Liver (tissue), 10 donors: ENCODE measurements at places on chromosomes 2 and 18.

GRCh38 chr2:97844311-97844859 lies 131.0 kb downstream of the ZAP70 start:
- DNase-seq, result no peak

DNA sequence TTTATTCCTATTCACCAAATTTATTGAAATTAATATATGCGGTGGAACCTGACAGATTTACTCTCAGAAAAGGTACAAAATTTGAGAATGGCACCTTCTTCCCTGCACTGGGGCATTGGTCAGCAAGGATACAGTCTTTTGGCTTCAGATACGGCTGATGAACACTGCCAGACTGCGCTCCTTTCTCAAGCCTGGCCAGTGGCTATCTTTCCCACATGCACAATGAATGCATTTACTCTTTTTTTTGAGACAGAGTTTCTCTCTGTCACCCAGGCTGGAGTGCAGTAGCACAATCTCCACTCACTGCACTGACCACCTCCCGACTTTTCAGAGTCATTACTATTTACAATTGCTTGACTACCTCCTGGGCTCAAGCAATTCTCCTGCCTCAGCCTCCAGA lies 61.6 kb downstream of the MOB4 start:
- DNase-seq, result no peak

DNA sequence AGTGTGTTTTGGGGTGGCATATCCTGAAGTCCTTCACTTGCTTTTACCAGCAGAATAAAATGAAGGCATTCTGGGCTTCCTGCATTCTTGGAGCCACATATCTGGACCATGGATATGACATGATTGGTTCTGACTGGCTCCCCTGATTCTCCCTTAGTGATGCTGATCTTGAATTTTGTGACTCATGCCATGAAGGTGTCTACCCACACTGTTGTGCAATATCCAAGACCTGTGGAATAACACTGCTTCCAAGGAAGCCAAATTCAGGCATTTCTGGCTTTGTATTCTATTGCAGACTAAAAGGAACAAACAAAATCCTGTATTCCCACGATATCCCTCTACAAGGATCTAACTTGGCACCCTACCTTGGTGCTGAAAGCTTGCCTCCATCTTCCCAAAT lies 125.8 kb downstream of the LYPD6B start:
- DNase-seq, result no peak

GRCh38 chr2:130261970-130262760 lies 63.9 kb upstream of the TUBA3E start:
- no peak for DNase-seq

DNA sequence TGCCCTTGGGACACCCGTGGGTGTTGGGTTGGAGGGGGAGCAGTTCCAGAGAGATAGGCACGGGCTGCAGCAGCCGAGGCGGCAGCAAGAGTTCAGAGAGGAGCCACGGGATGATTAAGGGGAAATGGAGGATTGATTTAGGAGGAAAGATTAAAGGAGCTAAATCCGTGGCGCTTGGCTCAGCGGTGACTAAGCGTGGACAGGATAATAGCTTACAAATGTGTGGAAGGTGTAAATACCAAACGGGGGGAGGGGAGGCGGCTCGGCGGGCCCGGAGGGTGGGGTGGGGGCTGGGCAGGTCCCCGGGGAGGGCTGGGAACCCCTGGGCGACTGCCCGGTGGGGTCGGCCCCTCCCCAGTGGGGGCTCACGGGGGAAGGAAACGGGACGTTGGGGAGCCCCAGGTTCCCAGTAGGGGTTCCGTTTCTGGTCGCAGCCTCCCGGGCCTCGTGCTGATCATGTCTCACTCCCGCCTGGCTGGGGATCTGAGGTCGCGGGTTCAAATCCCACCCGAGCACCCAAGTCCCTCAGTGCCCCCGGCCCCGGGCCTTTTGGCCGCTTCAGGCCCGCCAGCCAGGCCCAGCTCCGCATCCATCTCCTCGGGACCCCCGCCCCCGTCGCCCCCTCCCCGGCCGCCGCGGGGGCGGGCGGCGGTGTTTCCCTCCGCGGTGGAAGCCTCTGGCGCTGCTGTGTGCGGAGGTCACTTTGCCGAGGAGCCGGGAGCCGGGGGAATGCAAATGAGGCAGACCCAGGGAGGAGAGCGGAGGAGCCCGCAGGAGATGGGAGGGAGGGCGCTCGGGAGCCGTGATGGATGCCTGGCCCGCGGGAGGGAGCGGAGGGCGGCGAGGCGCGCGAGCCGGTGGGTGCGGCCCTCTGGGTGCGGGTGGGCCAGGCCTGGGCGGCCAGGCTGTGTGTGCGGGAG lies 8.1 kb downstream of the ASIC4 start:
- no peak for DNase-seq

DNA sequence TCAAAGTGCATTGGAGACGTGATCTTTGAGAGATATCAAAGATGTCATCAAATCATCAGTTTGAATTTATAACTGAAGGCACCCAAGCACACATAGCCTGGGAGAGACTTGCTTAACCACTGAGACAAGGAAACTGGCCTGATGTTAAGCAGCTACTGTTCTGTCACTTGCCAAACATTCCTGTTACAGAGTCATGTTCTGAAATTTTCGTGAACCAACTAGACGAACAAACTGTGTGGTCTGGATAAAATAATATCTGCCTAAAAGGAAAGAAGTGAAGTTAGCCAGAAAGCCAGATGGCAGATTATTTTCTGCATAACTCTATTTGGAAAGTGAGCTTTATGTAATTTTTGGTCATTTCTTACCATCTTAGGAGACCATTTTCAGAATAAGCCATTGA lies 51.4 kb downstream of the SPATS2L start:
- DNase-seq, result no peak

- no peak for DNase-seq
These were observed 96.1 kb downstream of the IRS1 start for GRCh38 chr2:226703514-226703913.

- no peak for DNase-seq
These were observed 79.8 kb upstream of the LPIN2 start for GRCh38 chr18:3092727-3093126.

- no peak for DNase-seq
These were observed 48.5 kb upstream of the THOC1 start for GRCh38 chr18:316393-316792.
